ENCODE measurements at places on chromosomes 7 and 10.

- DNase-seq, result no peak
These were observed 30.2 kb upstream of the LEP start for GRCh38 chr7:128210590-128211570.

- no peak for DNase-seq
These were observed 103.7 kb downstream of the RBM20 start for GRCh38 chr10:110747609-110748464.

DNA sequence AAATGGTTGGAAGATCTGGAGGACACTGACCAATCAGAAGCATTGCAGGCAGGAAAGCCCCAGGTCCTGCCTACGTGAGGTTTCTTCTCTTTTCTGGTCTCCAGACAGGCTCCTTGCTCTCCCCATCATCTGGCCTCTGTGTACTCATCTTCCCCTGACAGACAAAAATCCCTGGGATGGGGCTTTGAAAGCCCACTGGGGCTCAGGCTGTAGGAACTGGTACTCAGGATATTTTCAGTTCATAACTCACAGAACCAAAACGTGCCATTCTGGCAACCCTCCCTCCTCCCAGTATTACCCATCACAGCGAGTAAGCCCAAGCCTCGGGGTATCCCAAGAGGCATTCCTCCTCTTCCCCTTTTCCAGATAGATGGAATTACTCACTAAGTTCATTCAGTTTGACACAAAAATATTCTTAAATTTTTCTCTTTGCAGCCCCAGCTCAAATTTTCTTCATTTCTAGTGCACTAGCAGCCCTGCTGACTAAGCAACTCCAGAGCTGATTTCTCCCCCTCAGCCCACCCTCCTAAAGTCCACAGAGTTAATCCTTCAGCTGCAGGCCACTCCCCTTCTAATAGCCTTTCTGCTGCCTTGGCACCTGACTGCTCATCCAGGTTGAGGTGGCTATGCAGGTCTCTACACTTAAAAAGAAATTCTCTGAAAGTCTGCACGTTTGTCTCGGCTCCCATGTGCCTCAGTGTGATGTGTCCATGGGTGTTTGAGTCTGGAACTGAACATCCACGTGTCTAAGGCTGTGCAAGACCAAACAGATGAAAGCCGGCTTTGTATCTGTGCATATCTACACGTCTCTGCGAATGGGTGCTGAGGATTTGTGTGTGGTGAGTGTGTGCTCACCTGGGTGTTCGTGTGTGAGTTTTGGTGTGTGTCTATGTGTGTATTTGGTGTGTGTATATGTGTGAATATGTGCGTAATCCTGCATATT, 331.4 kb downstream of the CCSER2 start:
- no peak for DNase-seq

DNA sequence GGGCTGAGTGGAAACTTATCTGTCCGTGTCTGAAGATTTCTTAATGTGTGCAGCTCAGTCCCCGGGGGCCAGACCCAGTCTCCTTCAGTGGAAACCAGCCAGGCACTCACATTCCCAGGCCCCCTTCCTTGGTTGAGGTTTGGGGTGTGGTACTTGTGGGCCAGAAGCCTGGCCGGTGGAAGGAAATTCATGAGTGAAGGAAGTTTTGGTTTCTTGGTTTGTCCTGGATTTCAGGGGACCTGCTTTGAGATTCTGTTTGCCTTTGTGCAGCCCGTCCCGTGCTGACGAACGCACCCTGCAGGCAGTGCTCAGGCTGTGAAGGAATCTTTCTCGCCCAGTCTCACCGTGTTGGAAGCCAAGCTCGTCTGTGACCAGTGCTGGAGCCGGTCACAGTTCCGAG, 2.9 kb downstream of the INPP5A start:
- no peak for DNase-seq

DNA sequence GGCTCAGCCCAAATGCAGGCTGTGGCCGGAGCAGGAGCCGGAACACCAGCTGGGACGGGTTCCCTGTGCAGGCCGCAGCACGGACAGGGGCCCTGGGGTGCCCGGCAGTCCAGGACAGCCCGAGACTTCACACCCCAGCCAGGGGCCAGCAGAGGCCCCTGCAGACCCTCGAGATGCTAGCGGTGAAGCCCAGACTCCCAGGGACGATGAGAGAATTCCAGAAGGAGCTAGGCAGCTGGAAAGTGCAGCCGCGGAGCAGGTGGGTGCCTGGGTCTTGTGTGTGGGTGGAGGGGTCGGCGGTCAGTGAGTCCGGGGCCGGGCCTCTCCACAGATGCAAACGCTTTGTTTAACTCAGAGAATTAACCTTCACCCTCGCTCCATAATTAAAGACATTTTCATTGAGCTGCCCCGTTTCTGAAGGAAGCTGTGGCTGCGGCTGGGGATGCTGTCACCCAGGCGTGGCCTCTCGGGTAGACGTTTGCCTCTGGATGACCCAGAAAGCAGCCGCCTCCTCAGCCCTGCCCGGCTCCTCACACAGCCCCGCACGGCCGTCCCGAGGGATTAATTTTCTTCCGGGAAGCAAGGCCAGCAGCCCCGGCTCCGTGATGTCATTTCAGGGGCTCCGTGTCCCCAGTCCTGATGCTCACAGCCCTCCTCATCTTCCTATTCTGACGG, 26.5 kb downstream of the KNDC1 start:
- DNase-seq, result no peak

DNA sequence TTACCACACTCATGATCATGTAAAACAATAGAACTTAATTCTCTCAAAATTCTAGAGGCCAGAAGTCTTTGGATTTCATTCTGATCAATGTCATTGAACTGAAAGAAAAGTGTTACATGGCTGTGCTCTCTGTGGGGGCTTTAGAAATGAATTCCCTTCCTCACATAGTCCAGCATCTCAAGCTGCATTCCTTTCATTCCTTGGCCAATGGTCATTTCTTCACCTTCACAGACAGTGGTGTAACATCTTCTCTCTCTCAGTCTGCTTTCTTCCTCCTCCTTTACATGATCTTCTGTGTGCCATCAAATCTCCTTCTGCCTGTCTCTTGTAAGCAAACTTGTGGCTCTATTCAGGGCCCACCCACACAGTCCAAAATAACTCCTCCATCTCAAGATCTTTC, 735.3 kb downstream of the SUGCT start:
- DNase-seq, result no peak

GRCh38 chr10:69860271-69860670, 58.6 kb downstream of the COL13A1 start:
- no peak for DNase-seq

Data from CMK (cell line).